EL (cell line): ENCODE measurements at places on chromosomes 3 and 15.

DNA sequence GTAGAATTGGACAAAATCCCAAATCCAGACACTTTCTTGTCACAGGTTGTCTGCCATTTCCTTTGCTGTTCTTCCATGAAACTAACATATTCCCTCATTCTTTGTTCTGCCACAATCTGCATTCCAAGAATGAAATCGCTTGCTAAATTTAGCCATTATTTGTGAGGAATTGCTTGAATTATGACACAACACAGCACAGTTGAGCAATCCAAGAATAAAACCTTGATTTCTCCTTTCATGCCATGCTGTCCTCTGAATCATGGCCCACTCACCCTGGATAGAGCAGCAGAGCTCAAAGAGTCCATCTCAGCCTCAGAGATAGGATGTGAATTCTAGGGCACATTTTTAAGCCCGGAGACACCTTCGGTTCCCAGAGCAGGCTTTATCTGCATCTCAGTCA, 35.2 kb upstream of the GREM1 start:
- DNase-seq: peak; percentile 95

GRCh38 chr15:66502491-66502890, 2.2 kb downstream of the RPL4 start:
- no peak for DNase-seq

- DNase-seq: peak; percentile 56
These were observed 39.9 kb downstream of the DENND4A start for GRCh38 chr15:65752151-65752700.

GRCh38 chr3:102226463-102226862, 208.4 kb upstream of the ZPLD1 start:
- DNase-seq: no peak

GRCh38 chr3:31522152-31522551, 10.6 kb upstream of the STT3B start:
- DNase-seq: no peak

- no peak for DNase-seq
These were observed 463.1 kb downstream of the TBL1XR1 start for GRCh38 chr3:176734146-176734545.

DNA sequence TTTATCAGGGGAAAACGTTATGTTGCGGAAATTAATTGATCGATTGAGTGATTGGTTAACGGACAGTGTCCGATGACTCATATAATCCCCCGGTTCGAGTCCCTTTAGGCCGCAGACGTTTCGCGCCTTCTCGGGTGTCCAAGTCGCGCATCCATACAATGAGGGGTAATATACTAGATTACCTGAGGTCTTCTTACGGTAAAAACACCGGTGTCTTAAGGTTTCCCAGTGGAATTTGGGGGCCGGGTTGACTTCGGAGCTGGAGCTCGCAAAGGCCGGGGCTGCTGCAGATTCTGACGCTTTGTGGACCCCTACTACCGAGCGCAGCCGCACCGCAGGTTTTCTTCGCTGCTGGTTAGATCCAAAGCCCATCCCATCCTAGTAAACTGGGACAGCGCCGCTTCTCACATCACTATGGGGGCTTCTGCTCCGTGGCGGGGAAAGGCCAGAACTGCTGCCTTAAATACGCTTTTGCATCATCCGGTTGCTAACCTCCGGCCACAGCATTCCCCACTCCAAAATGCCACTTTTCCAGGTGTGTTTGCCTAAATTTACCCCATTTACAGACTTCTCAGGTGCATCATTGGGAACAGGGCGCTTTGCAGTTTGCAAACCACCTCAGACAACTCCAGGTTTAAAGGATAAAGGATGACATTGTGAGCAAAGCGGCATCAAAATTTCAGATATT, 858 bp upstream of the SACM1L start:
- peak; percentile 50 for DNase-seq

DNA sequence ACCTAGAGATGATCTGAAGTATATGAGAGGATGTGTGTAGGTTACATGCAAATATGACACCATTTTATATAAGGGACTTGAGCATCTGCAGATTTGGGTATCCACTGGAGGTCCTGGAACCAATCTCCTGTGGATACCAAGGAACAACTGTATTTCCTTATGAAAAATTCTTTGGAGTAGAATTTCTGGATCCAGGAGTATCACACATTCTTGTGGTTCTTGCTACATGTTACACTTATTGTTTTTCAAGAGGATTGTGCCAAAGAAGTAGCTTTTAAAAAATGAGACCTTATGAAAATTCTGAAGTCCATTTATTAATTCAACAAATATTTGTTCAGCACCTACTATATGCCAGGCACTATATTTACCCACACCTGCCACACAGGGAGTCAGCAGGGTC, 15.7 kb upstream of the TBC1D23 start:
- DNase-seq: no peak

GRCh38 chr15:93418566-93418965, 329.6 kb upstream of the RGMA start:
- DNase-seq: no peak

DNA sequence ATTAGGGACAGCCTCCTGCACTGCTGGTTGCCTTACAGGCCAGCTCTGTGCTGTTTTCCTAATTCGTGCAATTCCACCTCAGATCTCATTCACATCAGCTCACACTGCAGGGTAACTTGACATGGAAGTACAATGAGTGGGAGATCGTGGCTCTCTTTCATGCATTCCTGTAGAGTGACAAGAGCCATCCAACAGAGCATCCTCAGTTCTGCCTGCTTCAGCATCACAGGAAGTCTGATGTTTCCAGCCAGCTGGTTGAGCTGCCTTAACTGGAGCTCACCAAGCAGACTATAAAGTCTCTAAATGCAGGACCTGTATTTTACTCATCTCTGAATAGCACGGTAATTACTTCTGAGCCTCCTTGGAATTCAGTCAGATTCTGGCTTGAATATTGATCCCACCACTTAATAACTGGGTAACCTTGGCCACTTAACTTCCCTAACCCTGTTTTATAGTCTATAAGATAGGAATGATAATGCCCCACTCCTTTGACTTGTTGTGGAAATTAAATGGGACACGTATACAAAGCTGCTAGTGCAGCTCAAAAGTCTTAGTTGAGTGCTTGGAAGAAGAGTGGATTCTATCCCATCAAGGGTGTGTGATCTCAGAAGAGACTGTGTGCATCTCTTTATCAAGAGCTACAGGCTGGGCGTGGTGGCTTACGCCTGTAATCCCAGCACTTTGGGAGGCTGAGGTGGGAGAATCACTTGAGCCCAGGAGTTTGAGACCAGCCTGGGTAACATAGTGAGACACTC, 1.4 kb upstream of the DIS3L start:
- DNase-seq: peak; percentile 56

- DNase-seq: no peak
These were observed 231.5 kb downstream of the LRTM1 start for GRCh38 chr3:54696313-54696712.

DNA sequence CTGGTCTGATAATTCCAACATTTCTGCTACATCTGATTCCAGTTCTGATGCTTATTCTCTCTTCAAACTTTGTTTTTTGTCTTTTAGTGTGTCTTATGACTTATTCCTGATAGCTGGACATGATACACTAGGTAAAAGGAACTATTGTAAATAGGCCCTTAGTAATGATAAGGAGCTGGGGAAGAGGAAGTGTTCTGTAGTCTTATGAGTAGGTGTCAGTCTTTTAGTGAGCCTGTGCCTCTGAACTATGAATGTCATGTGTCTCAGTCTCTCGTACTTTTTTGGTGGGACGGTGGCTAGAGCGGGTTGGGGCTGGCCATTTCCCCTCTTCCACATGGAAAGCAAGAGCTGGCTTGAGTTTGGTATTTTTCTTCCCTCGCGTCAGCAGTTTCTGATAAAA, 41.2 kb downstream of the PCCB start:
- no peak for DNase-seq

DNA sequence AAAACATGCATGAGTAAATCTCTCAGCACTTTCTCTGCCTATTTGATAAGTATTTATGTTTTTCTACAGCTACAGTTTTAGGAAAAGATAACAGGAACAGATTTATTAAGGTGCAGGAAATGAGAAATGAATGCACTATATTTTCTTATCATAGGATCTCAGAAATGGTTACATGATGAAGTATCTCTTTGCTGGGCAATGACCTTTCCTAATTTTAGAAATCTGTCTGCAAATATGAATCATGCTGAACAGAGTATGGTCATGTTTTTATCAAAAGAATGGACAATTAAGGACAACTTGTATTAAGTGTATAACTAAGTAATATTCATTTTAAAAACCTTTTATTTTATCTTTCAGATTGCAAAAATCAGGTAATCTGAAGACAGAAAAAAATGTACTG, 53.8 kb upstream of the SPPL2A start:
- no peak for DNase-seq

GRCh38 chr15:63991706-63992105, 54.6 kb downstream of the DAPK2 start:
- DNase-seq: no peak

DNA sequence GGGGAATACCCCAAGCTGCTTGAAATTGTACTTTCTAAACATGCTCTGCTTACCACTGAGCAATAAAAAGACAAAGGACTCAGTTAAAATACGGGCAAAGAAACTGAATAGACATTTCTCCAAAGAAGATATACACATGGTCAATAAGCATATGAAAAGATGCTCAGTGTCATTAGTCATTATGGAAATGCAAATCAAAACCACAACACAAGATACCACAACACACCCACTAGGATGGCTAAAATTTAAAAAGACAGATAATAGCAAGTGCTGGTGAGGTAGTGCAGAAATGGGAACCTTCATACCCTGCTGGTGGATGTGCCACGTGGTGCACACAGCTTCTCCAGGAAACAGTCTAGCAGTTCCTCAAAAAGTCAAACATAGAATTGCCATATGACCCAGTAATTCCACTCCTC, 21.3 kb downstream of the LRIG1 start:
- DNase-seq: no peak

GRCh38 chr15:60838206-60838605, 359.3 kb upstream of the ICE2 start:
- no peak for DNase-seq

GRCh38 chr3:155297100-155297499, 3.6 kb upstream of the STRIT1 start:
- no peak for DNase-seq

- DNase-seq: peak; percentile 1
These were observed 7.9 kb downstream of the RAB27A start for GRCh38 chr15:55281517-55282228.
